Esophagus muscularis mucosa (tissue), 4 donors: ENCODE measurements at places on chromosomes 2 and 18. TPM values are rescaled to one million over a fixed set of nuclear protein-coding genes. Genes with fewer than 3 reads are reported as not detected.
A peak's percentile ranks its signal among the peaks of the same experiment; 100 is the strongest.

ZC3H6 gene
- 13.5 TPM for total RNA-seq

PTMA gene
- 798 TPM for total RNA-seq

DNA sequence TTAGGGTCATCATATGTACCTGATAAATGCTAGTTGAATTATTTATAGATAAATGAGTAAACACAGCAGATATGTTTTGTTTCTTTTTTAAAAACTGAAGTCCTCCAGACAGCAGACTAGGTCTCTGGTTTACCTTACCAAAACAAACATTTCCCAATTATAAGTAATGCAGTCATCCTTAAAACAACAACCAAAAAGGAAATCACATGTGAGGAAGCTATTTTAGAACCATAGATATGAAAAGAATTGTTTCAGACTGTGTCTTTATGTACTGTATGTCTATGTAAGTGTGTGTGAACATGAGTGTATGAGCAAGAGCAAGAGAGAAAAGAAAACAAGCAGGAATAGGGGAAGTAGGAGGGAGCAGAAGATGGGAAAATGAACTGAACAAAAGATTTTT lies 441.0 kb downstream of the CPS1 start:
- DNase-seq: no peak

- no peak for DNase-seq
Measured at GRCh38 chr2:172806996-172807395, 71.4 kb downstream of the RAPGEF4 start.

TUBA3E gene
- total RNA-seq: not detected

DNA sequence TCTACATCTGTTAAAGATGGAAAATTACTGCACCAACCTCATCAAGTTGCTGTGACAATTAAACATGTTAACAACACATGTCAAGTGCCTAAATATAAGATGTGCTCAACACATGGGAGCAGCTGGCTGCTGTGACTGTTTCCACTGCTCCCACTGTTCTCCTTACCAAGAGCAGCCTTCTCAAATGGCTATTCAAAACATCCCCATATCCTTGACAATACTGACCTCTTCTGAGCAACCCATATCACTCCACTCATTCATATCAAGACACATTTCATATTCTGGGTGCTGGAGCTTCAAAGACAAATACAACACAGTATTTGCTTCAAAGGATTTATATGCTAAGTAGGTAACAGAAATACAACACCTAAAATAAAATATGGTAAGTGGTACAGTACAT lies 60.3 kb downstream of the PIAS2 start:
- DNase-seq: no peak

GRCh38 chr2:105455488-105456003 lies 56.7 kb upstream of the FHL2 start:
- no peak for DNase-seq

GRCh38 chr2:48715956-48716355 lies 39.6 kb downstream of the LHCGR start:
- DNase-seq: no peak

DNA sequence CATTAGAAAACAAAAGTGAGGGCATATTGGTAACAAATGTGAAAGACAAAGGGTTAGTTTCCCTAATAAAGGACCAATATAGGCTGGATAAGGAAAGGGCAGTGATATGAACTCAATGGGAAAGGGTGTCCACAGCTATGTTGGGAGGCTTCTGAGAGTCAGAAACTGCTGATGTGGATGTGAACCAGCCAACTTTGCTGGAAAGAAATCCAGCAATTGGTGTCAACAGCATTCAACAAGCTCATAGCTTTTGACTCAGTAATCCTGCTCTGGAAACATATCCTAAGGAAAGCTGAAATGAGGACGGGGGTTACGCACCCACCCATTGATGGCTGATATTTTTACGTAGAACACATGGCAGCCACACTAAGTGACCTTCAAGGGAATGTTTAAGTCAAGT lies 63.7 kb downstream of the ARL4C start:
- no peak for DNase-seq

DNA sequence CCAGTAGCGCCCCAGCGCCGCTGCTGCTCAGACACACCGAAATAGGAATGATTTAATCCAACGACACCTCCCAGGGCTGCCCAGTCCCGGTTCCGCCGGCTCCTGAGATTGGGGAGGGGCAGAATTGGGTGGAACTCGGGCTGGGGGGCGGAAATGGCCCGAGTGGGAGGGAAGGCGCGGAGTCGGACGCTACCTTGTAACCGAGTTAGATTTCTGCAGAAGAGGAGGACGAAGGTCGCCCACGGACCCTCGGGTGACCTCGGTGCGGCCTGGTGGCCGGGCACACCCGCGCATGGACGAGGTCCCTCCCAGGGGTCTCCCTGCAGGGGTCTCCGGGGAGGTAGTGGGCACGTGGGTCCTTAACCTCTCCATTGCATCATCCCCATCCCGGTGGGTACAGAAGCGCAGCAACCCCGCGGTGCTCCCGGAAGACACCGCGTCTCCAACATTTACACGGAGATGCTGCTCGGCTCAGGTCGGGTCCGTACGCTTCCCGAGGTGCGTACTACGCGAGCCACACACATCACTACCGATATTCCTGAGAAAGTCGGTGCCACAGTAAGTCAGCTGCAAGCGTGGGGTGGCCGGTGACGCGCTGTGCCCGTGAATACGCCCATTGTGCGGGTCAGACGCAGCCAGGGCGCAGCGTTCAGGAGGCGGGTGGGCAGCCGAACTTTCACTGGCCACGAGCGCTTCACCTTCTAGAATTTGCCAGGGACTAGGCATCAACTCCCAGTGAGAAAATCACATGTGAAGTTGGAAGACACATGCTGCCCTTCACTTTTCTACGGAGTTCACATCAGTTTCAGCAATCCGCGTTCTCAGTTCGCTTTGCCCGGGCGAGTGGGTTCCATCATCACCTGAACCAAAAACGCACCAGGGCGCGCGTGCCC lies 3.0 kb downstream of the ZNF516 start:
- no peak for DNase-seq

DNA sequence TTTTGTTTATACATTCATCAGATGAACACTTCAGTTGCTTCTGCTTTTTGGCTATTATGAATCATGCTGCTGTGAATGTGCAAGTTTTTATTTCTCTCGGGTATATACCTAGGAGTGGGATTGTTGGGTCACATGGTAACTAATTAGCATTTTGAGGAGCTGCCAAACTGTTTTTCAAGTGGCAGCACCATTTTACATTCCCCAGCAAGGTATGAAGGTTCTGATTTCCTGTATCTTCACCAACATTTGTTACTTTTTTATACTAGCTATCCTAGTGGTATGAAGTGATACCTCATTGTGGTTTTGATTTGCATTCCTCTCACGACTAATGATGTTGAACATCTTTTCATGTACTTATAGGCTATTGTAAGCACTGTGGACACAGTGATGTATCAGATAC lies 53.9 kb downstream of the DYNC1I2 start:
- DNase-seq: no peak

TRIM43 gene
- total RNA-seq: not detected

GRCh38 chr2:1226766-1227165 lies 186.5 kb upstream of the TPO start:
- DNase-seq: no peak

DNA sequence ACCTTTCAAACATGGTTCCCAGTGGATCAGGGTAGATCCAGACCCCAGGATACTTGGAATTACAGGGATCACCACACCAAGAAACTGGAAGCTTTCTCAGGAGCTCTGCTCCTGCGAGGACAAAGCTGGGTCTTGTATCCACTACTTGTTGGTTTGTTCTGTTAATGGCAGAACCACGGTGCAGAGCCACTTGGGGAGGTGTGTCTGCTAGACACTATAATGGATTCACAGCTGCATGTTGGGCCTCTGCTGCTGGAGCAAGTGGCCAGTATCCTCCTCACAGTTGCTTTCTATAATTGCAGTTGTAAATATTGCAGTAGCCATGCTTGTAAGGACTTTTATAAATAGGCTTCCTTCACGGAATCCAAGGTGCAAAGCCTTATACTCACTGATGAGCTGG lies 12.9 kb downstream of the FOSL2 start:
- no peak for DNase-seq

NT5DC4 gene
- not detected for total RNA-seq

FAP gene
- total RNA-seq: 15.4 TPM

FKBP1B gene
- 7.5 TPM for total RNA-seq

DNA sequence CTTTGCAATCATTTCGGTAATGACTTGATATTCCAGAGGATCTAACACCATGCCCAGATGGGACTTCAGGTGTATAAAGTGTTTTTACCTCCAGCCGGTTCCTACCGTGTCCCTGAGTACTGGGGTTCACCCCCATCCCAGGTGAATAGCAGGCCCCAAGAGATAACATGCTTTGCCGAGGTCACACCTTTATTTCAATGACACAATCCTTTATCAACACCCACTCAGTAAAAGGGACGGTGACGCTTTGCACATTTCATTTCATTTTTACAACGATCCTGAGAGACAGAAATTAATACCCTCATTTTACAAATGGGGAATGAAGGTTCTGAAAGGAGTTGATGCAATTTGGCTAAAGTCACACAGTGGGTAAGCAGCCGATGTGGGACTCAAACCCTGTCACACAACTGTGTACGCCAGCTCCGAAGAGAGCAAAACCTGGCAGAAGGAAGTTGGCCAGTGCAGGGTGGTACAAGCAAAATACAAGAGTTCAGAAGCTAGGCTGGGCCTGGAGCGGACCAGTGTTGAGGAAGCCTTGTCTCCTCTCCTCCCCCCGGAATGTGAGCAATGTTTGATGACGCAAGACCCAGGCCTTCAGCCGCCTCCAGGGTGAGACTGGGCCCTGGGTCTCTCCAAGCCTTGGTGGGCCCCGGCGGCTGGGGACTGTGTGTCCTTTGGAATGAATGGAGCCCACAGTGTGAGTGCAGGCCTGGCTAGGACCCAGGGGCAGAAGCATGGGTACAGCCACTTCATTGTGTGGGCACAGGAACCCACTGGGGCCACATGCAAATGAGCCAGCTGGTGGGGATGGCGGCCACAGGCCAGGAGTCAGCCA lies 139.6 kb upstream of the MYCN start:
- DNase-seq: no peak

GRCh38 chr2:119292226-119292625 lies 68.6 kb downstream of the STEAP3 start:
- DNase-seq: peak; percentile 74

TRAK2 gene
- total RNA-seq: 114 TPM

- no peak for DNase-seq
Measured at GRCh38 chr18:62933261-62933887, 218.0 kb downstream of the PHLPP1 start.

- no peak for DNase-seq
Measured at GRCh38 chr18:9475643-9476591, 604 bp downstream of the RALBP1 start.

FSHR gene
- total RNA-seq: not detected

EFR3B gene
- 2.9 TPM for total RNA-seq

TWIST2 gene
- total RNA-seq: 46.9 TPM

- DNase-seq: no peak
Measured at GRCh38 chr2:23867449-23867848, 59.5 kb downstream of the ATAD2B start.

DNA sequence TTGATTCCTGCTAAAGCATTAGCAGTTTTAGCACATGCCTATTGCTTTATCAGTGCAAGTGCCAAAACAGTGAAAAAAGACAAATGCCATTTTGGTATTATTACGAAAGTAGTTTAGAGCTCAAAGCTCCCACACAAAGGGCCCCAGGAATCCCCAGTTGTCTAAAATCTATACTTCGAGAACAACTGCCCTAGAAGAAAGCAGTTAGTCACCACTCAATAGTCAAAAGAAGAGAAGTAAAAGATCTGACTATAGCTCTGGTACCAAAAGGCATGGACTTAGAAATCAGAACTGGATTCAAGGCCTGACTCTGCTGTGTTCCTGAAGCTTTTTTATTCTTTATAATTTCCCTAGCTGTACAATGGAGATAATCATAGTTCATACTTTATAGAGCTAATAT lies 21.8 kb downstream of the SCN3A start:
- no peak for DNase-seq

SMYD1 gene
- total RNA-seq: 14.6 TPM

DIPK1C gene
- 0.50 TPM for total RNA-seq

DNA sequence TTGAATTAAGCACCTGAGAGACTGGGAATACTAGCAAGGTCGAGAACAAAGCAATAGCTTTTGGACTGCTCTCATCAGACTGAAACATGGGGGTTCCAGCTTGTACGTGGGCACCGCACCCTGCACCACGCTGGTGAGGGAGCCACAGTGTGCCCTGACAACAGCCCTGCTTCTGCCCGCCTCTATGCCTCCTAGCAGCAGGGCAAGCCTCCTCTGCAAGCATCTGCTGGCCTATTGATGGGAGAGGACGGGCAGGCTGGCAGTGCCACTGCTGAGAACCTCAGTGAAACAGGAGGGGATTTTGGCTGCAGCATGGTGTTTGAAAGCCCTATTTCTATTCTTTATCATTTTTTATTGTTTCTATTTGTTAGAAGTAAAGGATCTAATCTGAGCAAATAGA lies 146.1 kb upstream of the OTOS start:
- DNase-seq: peak; percentile 89

GRCh38 chr2:238925816-238926521 lies 78.1 kb downstream of the TWIST2 start:
- no peak for DNase-seq

PAPOLG gene
- 12.9 TPM for total RNA-seq

UBXN4 gene
- 45.5 TPM for total RNA-seq

GRCh38 chr2:118166242-118166641 lies 78.0 kb downstream of the INSIG2 start:
- no peak for DNase-seq

NPAS2 gene
- total RNA-seq: 45.8 TPM

SRD5A2 gene
- not detected for total RNA-seq

GRCh38 chr18:62282188-62282629 lies 42.9 kb upstream of the TNFRSF11A start:
- no peak for DNase-seq

DNA sequence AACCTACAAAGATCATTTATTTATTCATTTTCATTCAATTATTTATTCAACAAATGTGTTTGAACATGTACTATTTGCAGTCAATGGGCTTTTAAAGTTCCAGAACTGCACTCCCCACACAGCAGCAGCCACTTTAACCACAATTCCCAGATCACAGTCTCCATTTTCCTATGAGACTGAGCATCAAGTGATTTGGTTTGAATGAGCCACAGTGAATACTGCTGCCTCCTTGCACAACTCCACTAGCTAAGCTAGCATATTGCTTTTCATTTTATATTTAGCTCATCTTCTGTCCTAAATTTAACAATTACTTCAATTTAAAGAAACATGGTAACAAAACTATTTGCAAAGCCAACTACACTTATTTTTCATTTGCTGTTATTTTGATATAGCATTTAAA lies 353.4 kb upstream of the VRK2 start:
- DNase-seq: no peak

DNA sequence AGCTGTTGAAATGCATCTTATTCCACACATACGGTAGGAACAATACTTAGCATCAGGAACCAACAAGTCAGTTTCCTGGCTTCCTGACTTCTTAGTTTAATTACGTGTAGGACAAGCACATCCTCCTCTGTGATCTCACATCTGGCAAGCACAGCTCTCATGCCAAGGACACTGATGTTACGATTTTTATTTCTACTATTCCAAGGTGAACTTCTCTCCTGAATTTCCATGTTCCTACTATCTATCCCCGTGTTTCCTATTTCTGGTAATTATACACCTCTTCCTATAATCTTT lies 374.0 kb downstream of the NCKAP5 start:
- no peak for DNase-seq
